GM23248 (cell line): ENCODE measurements at places on chromosomes 5 and 9.

- no peak for DNase-seq
Observed at GRCh38 chr9:84339503-84339902, 1.1 kb downstream of the SLC28A3 start.

DNA sequence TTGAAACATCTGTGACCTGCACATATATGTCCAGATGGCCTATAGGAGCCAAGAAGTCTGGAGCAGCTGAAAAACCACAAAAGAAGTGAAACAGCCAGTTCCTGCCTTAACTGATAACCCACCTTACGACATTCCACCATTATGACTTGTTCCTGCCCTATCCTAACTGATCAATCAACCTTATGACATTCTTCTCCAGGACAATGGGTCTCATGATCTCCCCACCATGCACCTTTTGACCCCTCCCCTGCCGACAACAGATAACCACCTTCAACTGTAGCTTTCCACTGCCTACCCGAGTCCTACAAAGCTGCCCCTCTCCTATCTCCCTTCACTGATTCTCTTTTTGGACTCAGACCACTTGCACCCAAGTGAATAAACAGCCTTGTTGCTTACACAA, 233.8 kb downstream of the CCDC171 start:
- no peak for DNase-seq

DNA sequence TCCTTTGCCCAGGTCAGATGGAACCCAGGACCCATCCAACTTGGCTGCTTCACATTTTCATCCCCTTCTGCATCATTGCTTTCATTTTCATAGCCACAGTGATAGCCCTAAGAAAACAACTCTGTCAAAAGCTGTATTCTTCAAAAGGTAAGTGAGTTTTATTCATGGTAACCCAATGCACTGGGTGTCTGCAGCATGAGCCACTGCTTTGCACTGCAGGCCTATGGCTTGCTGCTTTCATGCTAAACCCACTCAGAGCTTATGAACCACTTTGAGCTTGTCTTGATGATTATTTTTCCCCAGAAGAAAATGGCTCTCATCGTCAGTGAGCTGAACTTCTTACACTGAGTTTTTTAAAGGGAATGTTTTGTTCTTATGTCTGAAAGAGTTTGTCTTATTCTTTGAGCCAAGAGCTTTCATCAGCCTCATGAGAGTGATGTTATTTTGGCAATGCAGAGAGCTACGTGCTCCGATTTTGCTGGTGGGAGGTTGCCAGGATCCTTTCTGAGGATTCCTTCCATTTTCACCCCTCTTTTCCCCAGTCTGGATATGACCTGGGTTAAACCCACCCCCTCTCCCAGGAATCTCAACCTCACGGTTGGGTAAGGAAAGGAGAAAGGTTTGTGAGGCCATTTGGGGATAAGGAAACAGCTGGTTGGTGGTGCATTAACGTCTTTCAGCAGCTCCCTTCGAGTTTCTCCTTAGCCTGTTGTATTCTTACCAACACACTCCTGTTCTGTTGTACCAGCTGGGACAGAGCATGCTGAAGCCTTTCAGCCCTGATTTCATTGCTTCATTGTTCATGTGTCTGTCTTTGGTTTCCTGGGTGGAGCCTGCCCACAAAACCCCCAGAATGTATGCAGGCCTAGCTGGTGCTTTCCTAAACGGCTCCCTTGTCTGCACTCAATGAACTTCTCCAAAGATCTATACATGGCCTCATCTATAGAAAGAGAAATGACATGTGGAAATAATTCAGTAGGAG, 47.6 kb downstream of the PDCD1LG2 start:
- DNase-seq = no peak

DNA sequence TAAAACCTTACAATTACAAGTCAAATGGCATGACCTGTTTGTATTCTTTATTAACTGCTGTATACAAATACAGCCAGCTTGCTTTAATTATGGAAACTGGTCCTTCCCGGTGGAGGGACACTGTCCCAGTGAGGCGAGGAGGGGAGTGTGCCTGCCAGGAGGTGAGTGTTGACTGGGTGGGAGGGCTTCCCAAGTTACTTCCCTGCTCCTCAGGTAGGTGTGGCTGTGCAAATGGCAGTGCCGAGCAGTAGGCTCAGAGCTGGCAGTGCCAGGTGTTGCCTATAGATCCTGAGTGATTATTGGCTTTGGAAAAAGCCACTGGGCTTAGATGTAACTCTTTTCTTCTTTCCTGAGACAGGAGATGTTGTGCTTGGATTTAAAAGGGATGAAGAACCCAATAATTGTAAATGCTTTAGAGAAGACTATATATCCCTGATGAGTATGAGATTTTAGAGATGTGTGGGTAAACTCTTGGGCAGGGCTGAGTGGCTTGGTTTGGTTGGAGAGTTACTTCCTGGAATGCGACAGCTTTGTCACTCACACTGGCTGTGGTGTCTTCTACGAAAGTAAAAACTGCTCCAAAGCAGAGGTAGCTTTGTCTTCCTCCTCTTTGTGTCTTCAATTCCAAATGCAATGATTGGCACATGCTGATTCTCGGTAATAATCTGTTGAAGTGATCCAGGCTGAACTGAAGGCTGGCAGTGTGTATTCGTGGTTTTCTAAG, 43.7 kb downstream of the GLRX start:
- no peak for DNase-seq

- DNase-seq = no peak
Observed at GRCh38 chr5:113965225-113965624, 396.6 kb upstream of the KCNN2 start.
